ENCODE measurements at places on chromosomes 13 and 19.

DNA sequence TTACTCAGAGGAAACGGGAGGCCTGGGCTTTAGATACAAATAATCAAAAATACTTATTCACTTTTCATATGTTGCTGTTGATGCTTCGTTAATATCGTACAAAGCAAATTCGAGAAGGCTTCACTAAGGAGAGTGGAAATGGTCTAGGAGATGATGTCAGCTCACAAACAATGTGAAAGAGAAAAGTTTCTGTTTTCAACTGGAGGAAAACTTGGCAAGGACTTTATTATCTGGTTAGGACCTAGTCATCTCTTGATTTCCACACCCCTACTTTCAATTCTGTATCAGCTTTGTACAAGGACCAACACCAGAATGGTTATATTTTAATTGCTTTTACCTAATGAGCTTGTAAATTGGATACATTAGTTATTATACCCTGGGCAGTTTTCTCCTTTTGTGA, 88.0 kb downstream of the SLC10A2 start:
- no peak for DNase-seq

- no peak for DNase-seq
These were observed 402.5 kb upstream of the PCDH9 start for GRCh38 chr13:67632590-67632989.

GRCh38 chr13:103812971-103813370, 746.8 kb upstream of the SLC10A2 start:
- DNase-seq: no peak

- DNase-seq: no peak
These were observed 16.0 kb downstream of the ALOX5AP start for GRCh38 chr13:30751183-30751933.

- DNase-seq: no peak
These were observed 265.0 kb downstream of the RBM26 start for GRCh38 chr13:79141082-79141481.

DNA sequence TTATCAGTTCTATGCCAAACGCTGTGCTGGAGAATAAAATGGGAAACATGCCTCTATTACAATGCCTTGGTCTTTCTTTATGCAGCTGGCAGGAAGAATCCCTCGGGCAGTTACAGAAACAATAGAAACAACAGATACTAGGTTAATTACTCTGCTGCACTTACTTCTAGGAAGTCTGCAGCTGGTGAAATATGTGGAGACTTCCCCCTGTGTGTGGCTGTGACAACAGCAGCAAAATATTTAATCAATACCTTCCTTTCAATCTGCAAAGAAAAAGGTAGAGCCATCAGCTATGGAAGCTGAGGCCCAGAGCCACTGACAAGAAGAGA, 9.9 kb downstream of the STOML3 start:
- DNase-seq: no peak

DNA sequence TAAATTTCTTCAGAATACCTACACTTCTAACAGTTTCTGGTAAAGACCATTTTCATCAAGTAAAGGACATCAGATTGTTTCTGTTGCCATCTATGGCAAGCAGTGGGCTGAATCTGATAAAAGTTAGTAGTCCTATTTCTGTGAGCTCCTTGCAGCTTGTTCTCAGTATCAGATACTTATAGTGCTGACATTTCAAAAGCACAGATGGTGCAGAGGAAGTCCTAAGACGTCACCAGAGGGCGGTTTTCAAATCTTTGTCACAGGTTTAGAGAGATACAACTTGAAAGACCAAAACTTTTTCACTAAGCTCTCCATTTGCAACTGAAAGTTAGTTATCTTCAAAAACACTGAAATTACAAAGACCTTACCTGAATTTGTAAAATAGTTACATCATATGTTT, 719.8 kb downstream of the SLITRK1 start:
- no peak for DNase-seq

GRCh38 chr13:106109391-106109791, 426.1 kb downstream of the EFNB2 start:
- DNase-seq: no peak

- DNase-seq: peak; percentile 100
These were observed at the start of gene MZF1 for GRCh38 chr19:58572818-58573657. Gene MZF1, minus strand, starts transcription at chr19:58573335. Its CDS starts 1,946 bp downstream, at chr19:58571389.

GRCh38 chr19:7705387-7706187, 3.7 kb upstream of the FCER2 start:
- DNase-seq: peak; percentile 78

GRCh38 chr19:44741841-44742329, 6.6 kb upstream of the BCL3 start:
- peak; percentile 65 for DNase-seq

GRCh38 chr13:82330499-82330898, 1551.8 kb downstream of the SLITRK1 start:
- no peak for DNase-seq

- no peak for DNase-seq
These were observed 841.1 kb upstream of the SLITRK5 start for GRCh38 chr13:86830046-86830445.

DNA sequence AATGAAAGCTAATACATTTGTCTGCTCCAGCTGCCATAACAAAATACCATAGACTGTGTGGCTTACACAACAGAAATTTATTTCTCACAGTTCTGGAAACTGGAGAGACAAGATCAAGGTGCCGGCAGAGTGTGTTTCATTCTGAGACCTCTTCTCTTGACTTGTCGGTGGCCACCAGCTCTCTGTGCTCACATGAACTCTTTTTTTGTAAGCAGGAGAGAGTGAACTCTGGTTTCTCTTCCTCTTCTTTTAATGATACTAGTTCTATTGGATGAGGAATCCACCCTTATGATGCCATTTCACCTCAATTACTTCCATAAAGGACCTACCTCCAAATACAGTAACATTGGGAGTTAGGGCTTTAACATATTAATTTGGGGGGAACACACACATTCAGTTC, 11.7 kb downstream of the KCTD12 start:
- DNase-seq: no peak

DNA sequence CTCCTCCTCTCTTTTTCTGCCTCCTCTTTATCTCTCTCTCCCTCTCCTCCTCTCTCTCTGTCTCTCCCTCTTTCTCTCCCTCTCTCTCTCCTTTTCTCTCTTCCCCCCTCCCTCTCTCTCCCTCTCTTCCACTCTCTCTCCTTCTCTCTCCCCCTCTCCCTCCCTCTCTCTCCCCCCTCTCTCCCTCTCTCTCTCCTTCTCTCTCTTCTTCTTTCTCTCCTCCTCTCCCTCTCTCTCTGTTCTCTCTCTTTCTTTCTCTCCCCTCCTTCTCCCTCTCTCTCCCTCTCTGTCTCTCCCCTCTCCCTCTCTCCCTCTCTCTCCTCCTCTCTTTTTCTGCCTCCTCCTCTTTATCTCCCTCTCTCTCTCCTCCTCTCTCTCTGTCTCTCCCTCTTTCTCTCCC, 197.4 kb downstream of the UQCRFS1 start:
- DNase-seq: no peak

- peak; percentile 28 for DNase-seq
These were observed 1.3 kb downstream of the TRIP10 start for GRCh38 chr19:6740589-6741343.

DNA sequence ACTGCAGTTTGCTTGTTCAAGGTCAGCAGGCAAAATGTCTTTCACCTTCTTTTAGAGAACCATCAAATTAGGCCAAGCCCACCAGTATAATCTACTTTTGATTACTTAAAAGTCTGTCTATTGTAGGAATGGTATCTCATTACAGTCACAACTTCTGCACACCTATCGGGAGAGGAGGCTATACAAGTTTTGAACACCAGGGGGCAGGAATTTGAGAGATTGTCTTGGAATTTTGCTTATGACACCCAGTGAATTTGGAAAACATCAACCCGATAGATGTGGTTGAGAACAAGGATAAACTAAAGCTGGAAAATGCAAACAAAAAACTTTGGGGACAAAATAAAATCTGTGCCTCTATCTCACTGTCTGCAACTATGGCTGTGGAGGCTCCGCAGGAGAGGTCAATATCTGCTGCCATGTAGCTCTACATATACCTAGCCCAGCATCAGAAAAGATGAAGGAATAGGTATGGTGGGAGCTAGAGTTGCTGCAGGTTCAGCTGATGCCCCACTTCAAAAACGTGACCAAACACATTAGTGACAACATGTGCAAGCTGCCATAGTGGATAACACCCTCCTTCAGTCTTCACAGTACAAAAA, 1299.2 kb upstream of the SPRY2 start:
- DNase-seq: no peak

GRCh38 chr13:72463561-72463960, 263.9 kb downstream of the MZT1 start:
- no peak for DNase-seq

- DNase-seq: no peak
These were observed 11.7 kb downstream of the NOP53 start for GRCh38 chr19:47756953-47757608.

- DNase-seq: peak; percentile 85
These were observed at the start of gene GRAMD1A for GRCh38 chr19:34999498-35000337. Gene GRAMD1A, plus strand, starts transcription at chr19:35000323. Its CDS starts 156 bp downstream, at chr19:35000479.

GRCh38 chr13:39862900-39863299, 207.4 kb downstream of the COG6 start:
- DNase-seq: no peak

GRCh38 chr13:75530549-75530961, 7.1 kb downstream of the COMMD6 start:
- peak; percentile 4 for DNase-seq

GRCh38 chr13:48232420-48233045, 473 bp upstream of the ITM2B start:
- DNase-seq: no peak

DNA sequence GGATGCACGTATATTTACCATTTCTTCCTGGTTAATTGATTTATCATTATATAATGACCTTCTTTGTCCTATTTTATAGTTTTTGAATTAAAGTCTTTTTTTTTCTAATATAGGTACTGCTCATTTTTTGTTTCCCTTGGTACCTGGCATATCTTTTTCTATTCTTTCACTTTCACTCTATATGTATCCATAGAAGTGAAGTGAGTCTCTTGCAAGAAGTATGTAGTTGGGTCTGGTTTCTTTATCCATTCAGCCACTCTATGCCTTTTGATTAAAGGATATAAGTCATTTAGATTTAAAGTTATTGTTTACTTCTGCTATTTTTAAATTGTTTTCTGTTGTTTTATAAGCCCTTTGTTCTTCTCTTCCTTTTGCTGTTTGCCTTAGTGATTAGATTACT, 194.3 kb upstream of the SLITRK6 start:
- DNase-seq: no peak

GRCh38 chr19:2176337-2176994, 12.7 kb downstream of the DOT1L start:
- DNase-seq: no peak

- no peak for DNase-seq
These were observed 62.0 kb downstream of the EPSTI1 start for GRCh38 chr13:42929886-42930535.

DNA sequence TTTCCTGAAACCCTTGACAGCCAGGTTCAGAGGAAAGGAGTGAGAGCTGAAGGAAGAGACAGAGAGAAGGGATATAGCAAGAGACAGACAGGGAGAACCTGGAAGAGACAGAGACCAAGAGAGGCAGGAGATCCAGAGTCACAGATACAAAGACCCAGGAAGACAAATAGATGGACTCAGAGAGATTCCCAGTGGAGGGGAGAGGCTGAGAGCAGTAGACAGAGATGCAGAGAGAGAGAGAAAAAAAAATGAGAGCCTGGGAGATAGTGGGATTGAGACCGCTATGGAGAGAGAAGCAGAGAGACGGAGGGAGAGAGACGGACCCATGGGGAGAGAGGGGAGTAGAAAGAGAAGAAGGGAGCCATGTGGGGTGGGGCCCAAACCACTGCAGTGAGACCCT, 763 bp downstream of the FXYD7 start:
- DNase-seq: no peak

- DNase-seq: no peak
These were observed 52.0 kb downstream of the GNG7 start for GRCh38 chr19:2650515-2650914.

DNA sequence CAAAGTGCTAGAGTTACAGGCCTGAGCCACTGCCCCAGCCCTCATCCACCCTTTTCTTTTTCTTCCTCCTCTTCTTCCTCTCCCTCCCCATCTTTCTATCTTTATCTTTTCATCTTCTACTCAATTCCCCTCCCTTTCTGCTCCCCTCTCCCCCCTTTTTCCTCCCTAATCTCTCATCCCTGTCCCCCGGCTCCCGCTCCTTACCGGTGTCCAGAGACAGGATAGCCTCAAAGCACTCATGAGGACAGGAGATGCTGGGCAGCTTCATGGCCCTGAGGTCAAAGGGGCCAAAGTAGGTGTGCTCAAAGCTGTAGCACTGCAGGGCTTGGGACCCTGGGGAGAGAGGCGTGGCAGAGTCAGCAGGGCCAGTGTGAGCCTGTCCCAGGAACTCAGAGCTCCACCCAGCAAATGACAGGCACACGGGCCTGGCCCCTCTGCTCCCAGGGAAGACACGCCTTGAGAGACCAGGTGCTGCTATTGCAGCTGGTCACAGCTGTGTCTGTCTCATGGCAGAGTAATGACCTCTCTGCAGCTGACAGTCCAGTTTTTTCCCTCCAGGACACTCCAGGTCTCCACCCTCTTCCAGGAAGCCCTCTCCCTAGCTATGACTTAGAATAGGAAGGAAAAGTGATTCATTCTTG, 2.6 kb downstream of the LYPD5 start:
- DNase-seq: no peak

DNA sequence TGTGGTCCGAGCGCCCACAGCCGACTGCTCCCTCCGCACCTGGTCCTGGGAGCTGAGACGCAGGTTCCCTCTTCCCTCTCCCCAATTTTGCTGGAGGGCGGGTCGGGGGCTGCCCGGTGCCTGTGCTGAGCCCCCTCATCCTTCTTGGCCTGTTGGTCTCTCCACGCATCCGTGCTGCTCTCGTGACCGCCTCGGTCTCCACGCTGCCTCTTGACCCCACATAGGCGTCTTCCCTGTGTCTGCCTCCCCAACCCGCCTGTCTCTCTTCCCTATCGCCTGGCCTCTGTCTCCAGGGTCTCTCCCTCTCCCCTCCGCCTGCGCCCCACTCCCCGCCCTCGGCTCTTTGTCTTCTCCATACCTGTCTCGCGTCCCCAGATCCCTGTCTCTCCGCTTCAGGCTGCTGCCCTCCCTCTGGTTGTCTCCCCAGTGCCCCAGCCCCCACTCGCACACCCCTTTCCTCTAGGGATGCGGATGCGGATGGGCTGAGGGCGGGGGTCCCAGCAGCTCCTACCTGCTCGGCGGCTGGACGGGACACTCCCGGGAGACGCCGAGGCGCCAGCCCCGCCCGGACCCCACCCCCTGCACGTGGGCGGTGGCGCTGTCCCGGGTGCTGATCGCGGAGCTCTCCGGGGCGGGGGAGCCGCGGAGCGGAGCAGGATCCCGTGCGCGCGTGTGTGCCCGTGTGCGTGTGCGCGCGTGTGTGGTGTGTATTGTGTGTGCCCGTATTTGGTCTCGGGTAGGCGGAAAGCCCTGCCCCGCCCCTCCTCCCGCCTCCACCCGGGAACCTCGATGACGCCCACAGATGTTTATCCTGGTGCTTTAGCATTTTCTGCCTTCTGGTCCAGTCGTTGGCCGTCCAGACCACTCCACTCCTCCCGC, at the start of gene SYT5:
SYT5 (minus strand) TSS at position 684 of the 879 bp plus-strand sequence. CDS start 1,248 bp downstream, outside the sequence.
- peak; percentile 50 for DNase-seq

Data from activated CD4-positive, alpha-beta T cell treated with anti-CD3 and anti-CD28 coated beads, Interleukin-10, Interleukin-2, amounts not matched to agents 100 ng/mL and 50 ng/mL, durations not matched to agents 16 hours and 8 hours (primary cell).